ENCODE measurements at places on chromosomes 16 and 17.

DNA sequence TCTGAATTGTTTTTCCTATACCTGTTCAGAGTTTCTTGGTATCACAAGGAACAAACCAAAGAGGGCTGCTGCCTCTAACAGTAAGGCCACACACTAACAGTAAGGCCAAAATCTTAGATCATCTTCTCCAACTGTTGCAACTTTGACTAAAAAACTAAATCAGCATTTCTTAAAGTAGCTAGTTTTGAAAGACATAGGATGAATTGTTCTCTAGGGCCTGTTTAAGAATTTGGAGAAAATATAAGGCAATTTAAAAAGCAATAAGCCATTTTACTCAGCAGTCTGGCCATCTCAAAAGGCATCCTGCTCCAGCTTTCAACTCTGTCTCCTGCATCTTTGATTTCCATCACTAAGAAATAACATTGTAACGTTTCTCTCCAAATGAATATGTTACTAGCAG, 105.0 kb upstream of the MON1B start:
- DNase-seq = no peak

GRCh38 chr17:80842456-80843013, 149.1 kb upstream of the CHMP6 start:
- DNase-seq = no peak

DNA sequence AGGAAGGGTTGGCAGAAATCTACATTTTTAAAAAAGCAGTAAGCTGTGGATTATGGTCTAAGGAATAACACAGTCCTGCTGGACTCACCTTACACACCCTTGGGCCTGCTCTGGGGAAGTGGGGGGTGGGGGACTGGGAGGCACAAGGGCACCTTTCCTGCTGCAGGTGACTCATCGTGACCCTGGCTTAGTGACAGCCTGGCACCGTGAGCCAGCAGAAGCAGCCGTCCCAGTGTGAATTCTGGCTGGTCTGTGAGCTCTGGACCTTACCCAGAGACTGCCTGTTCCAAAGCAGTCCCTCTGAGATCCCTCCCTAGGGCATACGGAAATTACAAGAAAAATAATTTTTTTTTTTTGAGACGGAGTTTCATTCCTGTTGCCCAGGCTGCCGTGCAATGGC, 4.2 kb upstream of the CRK start:
- no peak for DNase-seq

GRCh38 chr16:67969254-67970039, 1.0 kb upstream of the SLC12A4 start:
- DNase-seq = no peak

GRCh38 chr16:66603537-66604375, 748 bp upstream of the CMTM3 start:
- peak; percentile 38 for DNase-seq

GRCh38 chr16:22318690-22319358, 21.6 kb downstream of the POLR3E start:
- peak; percentile 58 for DNase-seq

- no peak for DNase-seq
Observed at GRCh38 chr16:29705030-29705429, 26.1 kb downstream of the QPRT start.

Data from stimulated activated CD4-positive, alpha-beta T cell treated with anti-CD3 and anti-CD28 coated beads, TNF-alpha, amount 100 ng/mL, for 48 hours (primary cell).